ENCODE measurements at places on chromosomes 16 and 17.
A peak's percentile ranks its signal among the peaks of the same experiment; 100 is the strongest.

DNA sequence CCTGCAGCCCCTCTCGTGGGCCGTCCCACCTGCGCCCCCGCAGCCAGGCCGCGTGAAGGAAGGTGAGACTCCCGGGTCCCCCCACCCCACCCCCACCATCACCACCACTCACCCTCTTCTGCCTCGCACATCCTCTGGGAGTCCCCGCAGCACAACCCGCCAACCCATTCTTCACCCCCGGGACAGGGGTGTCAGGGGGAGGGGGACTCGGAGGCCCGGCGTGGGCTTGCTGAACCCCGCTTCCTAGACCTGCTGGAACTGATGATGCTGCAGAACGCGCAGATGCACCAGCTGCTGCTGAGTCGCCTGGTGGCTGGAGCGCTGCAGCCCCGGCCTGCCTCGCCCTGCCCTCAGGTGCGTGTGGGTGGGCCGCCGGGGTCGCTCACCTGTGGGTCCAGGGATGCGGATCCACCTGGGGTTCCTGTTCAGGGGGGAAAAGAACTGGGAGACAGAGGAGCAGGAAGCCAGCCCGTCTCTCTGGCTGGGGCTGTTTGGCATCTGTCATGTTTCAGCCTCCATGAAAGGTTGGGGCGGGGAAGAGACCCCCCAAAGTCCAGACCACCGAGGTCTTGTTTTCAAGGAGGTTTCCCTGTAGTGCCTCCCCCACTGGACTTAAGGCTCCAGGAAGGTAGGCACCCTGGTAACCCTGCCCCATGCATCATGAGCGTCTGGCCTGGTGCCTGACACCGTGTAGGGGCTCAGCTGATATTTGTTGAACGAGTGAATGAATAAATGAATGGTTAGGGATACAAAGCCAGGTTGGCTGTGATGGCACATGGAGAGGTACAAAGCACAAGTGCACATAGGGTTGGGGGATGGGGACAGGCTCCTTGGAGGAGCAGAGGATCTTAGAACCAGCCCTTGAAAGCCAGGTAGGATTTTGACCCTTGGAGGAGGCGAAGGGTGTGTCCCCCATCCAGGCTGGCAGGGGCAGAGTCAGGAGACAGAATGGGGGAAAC, 849 bp downstream of the PRR29 start:
- peaks cover 38% of the 10 kb centered on the region for H3K27me3 ChIP-seq
- no peak for DNase-seq
- no peak overlapping the region for H3K27ac ChIP-seq
- H3K36me3 ChIP-seq = no peaks in the 10 kb centered on the region
- peak overlapping the region; percentile 39 for H3K4me3 ChIP-seq

DNA sequence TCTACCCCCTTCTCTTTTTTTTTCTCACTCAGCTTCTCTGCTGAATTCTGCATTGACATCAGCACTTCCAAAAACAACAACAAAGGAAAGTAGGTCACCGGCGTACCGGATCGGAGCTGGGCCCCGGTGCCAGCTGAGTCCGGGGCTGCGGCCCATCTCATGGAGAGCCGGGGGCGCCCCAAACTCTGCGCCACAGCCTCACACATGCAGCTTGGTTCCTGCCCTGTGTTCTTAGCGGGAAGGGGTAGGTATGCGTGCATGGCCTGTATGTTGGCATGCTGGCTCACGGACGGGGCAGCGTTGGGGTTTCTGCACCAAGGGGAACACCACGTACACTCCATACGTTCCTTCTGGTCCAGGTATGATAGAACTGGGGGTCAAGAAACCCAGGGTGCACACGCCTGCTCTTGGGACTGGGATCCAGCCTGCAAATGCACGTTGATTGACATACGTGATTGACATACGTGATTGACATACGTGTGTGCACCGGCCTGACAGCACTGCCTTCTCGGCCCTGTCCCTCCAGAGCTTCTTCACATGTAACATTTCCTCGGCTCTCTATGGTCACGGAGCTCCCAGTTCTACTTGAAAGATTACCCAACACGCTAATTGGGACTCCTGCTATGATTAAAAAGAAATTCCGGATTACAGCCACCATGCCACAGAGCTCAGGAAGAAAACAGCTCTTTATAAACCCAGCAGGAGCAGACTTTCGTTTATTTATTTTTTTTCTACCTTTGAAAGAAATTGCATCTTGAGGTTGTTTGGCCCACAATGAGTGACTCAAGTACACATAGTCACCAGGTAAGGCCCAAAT, 88.7 kb downstream of the RPA1 start:
- peaks cover 47% of the 10 kb centered on the region for H3K27me3 ChIP-seq
- H3K4me1 ChIP-seq = no peaks in the 10 kb centered on the region
- H3K27ac ChIP-seq = no peak overlapping the region

DNA sequence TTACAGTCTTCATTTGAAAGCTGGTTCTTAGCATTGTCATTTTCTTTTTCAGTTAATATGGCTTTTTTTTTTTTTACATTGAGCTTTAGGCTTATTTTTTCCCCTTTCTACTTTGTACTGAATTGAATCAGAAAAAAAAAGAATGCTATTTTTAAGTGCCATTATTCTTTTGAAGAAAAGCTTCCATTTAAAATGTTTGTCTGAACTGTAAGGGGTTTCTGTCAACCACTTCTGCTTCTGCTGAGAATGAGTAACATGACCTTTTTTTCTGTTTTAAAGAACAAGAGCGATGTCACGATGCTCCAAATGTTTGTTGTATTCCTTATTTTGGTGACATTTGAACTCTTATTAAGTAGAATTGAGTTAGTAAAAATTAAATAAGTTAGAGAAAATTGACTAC, 50.0 kb downstream of the MRTFB start:
- no peak for DNase-seq
- no peak overlapping the region for H3K4me3 ChIP-seq
- H3K36me3 ChIP-seq = peaks cover 7% of the 10 kb centered on the region
- H3K27ac ChIP-seq = no peak overlapping the region

DNA sequence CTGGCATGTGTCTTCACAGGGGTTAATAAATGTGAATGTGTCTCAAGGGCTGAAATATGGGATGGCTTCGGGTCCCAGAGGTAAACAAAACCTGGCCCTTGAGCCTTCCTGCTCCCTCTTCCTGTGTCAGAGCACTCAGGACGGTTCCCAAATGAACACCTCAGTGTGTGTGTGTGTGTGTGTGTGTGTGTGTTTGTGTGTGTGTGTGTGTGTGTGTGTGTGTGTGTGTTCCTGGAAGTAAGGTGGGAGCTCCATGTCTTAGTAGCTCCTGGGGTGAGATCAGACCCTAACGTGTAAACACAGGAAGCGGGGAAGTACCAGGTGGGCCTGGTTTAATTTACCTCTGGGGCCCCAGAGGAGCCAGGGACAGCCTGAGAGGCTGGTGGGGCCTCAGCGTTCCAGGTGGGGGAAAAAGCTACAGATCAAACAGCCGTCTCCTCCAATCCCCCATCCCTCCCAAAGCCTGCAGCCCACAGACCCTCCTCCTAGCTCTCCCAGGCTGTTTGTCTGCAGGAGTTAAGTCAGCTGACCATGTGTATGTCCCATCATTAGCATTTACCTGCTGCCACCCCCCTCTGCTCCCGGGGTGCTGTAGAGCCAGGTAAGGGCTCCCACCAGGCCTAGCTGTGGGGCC, 6.1 kb downstream of the KIF19 start:
- no peak overlapping the region for H3K4me3 ChIP-seq
- H3K4me1 ChIP-seq = no peaks in the 10 kb centered on the region
- no peak overlapping the region for H3K27ac ChIP-seq
- DNase-seq = no peak
- H3K27me3 ChIP-seq = peaks cover 4% of the 10 kb centered on the region
- no peaks in the 10 kb centered on the region for H3K36me3 ChIP-seq

DNA sequence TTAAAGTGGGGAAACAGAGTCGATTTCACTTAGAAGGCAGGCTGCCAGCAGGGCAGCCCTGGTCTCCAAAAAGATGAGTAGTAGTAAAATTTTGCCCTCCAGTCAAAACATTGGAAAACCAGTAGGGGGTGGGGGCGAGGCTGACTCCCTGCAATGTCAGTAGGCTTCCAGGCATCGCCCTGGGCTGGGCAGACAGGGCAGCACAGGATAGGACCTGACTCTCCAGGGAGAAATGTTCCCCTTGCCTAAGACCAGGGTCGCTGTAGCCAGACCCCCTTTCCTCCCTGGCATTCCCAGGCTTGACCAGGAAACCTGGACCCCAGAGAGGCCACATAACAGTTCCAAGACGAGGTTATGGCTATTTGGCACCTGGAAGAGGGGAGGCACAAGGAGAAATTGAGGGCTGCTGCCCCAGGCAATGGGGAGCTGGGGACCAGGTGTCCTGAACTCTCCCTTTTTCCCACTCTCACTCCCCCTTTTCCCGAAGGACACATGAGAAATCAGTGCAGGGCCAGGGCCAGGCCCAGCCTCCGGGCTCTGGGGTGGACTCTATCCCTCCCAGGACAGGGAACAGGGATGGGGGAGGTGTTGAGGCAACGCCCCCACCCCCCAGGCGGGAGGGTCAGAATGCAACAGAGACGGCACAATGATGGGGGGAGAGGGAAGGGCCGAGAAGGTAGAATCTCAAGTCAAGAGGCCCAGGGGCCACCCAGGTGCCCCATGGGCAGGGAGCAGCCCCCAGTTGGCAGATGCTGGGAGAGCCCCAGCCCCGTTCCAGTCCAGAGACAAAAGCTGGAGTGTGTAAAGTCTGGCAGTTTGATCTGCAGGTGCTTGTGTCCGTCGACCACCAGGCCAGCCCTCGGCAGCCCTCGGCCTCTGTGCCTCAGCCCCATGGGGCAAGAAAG, 4.5 kb upstream of the SAMD14 start:
- H3K27ac ChIP-seq = peak overlapping the region; percentile 73
- peak overlapping the region; percentile 17 for H3K4me3 ChIP-seq
- H3K27me3 ChIP-seq = peaks cover 15% of the 10 kb centered on the region
- peaks cover 23% of the 10 kb centered on the region for H3K36me3 ChIP-seq
- H3K4me1 ChIP-seq = peaks cover 42% of the 10 kb centered on the region

- H3K27me3 ChIP-seq = peaks cover 12% of the 10 kb centered on the region
- no peak for DNase-seq
- peaks cover 36% of the 10 kb centered on the region for H3K4me1 ChIP-seq
Observed at GRCh38 chr16:57623251-57624043, 5.0 kb upstream of the ADGRG1 start.

DNA sequence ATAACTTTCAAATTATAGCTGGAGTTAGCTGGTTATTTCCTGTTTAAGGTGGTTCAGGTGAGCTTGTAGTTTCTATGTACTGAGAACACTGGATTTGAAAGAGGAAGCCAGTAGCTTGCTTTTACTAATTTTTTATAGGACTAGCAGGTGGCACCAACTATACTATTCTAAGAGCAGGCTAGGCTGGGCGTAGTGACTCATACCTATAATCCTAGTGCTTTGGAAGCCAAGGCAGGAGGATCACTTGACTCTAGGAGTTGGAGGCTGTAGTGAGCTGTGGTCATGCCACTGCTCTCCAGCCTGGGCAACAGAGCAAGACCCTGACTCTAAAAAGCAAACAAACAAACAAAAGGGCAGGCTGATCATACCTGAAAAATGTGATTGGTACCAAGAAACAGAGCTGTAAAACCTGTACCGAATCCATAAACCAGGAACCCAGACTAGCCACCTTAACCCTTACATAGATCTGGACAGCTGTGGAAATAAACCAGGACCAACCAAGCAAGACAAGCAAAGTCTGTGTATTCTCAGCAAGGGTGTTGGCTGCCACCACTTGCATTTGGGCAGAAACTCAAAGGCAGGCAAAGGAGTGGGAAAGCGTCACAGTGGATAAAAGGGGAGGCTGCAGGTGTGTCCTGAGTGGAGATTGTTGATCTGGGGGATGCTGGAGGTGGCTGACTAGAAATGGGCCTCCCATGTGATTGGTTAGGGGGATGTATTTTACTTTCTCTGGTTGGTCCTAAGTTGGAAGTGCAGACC, 36.3 kb downstream of the SLC47A1 start:
- no peak overlapping the region for H3K4me3 ChIP-seq
- peaks cover 29% of the 10 kb centered on the region for H3K27me3 ChIP-seq
- 0 out of 2 replicates have a peak, but pooled peaks cover 5% of the 10 kb centered on the region for H3K4me1 ChIP-seq
- H3K36me3 ChIP-seq = no peaks in the 10 kb centered on the region

DNA sequence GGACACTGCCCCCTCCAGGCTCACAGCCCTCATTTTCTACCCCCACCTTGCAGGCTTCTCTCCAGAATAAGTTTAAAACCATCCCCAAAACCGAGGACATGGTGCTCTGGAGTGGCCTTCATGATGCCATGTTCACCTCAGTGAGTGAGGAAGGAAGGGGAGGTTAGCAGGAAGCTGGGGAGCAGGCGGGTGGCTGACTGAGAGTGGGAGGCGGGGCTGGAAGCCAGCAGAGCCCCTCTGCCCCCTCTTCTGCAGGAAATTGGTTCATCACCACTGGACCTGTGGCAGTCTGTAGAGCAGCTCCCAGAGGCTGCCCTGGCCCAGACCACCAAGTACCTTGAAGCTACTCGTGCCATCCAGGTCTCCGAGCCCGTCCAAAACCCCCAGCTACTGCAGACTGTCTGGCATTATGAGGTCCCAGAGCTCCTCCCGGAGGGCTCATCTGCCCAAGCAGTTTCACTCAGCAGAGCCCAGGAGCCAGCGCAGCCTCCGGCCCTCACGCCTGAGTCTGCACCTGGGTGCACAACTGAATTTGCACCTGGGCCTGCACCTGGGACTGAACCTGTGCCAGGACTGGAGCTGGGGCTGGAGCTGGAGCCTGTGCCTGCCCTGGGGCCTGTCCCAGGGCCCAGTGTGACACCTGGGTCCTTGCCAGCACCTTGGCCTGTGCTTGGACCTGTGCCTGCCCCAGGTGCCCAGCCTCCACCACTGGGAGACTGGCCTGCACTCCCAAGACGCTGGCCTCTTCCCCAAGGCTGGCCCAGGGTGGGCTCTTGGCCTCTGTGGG, 19.0 kb downstream of the C16orf96 start:
- no peak overlapping the region for H3K4me3 ChIP-seq
- no peaks in the 10 kb centered on the region for H3K36me3 ChIP-seq
- H3K27ac ChIP-seq = no peak overlapping the region
- peaks cover 12% of the 10 kb centered on the region for H3K27me3 ChIP-seq
- DNase-seq = no peak

DNA sequence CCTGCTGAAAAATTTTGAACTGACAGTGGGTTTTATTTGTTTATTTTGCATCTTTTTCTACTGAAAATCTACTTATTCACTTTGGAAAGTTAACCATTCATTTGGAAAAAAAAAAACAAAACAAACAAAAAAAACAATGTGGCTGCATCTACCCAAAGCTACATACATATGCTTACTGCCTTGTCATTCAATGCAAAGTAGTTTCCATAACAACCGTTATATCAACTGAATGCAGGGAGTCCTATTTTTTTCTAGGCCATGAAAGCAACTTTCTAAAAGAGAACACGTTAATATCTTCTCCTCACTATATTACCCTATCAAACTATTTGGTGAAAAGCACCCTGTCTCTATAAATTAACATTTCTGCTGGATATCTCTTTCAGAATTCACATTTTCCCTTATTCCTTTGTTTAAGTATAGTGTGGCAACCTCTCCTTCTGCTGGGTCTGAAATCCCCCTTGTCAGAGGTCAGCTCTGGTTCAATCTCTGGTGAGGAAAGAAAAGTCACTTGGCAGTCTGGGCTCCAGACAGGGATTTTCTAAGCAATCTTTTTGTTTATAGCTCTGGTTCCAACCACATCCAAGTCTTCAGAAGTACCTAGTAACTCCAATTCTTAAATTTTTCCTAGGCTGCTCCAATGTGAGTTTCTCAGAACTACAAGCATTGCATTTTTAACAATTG, 528.4 kb upstream of the TOM1L1 start:
- no peaks in the 10 kb centered on the region for H3K27me3 ChIP-seq
- DNase-seq = no peak
- H3K4me1 ChIP-seq = no peaks in the 10 kb centered on the region
- H3K27ac ChIP-seq = no peak overlapping the region
- H3K36me3 ChIP-seq = no peaks in the 10 kb centered on the region

- no peak for DNase-seq
- 0 out of 2 replicates have a peak, but pooled peaks cover 6% of the 10 kb centered on the region for H3K4me1 ChIP-seq
- no peaks in the 10 kb centered on the region for H3K36me3 ChIP-seq
- H3K4me3 ChIP-seq = no peak overlapping the region
Observed at GRCh38 chr17:70006159-70006558, 68.9 kb upstream of the KCNJ16 start.

Measured in HFFc6 (cell line).